ENCODE measurements at places on chromosomes 7 and 10.

DNA sequence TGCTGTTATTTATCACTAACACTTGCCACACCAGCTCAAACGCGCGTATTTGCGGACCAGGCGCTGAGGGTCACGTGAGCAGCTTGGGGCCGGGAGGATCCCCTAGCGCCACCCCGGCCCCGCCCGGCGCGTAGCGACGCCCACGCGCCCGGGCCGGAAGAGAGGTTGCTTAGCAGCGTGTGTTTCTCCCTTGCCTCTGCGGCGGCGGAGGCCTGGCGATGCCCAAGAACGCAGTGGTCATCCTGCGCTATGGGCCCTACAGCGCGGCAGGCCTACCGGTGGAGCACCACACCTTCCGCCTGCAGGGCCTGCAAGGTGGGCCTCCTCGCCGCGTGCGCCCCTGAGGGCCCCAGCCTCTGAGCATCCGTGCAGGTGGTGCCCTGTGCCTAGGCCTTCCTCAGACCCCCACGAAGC is at the start of gene C10orf53:
TSS of gene C10orf53 (plus strand) at position 172 of the 414 bp plus-strand sequence. CDS start at position 219, 47 bp downstream.
- no peak for DNase-seq

DNA sequence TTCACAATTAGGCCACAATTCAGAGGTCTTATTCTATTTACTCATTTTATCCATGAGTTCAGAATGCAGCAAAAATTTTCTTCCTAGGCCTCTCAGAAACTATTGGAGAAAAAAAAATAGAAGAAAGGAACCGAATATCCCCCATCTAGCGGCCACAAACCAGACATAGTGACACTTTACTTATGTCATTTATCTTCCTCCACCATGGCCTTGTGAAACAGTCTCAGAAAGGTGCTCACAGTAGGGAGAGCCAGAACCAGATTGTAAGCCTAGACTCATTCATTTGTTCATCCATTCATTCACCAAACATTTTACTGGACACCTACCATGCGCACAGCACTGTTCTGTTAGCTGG is 16.0 kb downstream of the CREB3L2 start:
- no peak for DNase-seq

GRCh38 chr7:73851410-73852338 is 9.3 kb upstream of the TMEM270 start:
- no peak for DNase-seq

GRCh38 chr7:15848901-15849300 is 162.4 kb upstream of the MEOX2 start:
- no peak for DNase-seq

DNA sequence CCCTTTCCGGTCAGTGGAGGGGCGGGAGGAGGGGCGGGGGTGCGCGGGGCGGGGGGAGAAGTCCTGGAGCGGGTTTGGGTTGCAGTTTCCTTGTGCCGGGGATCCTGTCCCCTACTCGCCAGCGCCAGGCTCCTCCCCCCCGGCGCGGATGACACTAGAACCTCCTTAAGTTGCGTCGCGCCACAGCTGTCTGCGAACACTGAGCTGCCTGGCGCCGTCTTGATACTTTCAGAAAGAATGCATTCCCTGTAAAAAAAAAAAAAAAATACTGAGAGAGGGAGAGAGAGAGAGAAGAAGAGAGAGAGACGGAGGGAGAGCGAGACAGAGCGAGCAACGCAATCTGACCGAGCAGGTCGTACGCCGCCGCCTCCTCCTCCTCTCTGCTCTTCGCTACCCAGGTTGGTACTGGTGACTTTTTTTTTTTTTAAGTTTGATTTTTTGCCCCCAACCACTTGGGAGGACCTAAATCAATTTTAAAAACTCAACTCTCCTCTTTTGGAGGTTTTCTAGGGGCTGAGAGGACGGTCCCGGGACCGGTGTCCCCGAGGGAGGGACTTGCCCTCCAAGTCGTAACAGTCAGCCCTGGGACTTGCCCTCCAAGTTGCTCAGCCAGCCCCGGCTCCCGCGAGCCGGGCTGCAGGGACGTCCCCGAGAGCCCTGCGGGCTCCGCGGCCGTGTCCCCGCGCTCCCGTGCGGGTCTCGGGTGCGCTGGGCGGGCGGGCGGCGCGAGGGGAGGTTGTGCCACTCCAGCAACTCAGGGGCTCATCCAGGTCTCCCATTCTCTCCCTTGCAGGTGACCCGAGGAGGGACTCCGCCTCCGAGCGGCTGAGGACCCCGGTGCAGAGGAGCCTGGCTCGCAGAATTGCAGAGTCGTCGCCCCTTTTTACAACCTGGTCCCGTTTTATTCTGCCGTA is at the start of gene GATA3:
TSS of gene GATA3 (plus strand) at position 195 of the 914 bp plus-strand sequence. CDS start 968 bp downstream, outside the sequence.
- no peak for DNase-seq

DNA sequence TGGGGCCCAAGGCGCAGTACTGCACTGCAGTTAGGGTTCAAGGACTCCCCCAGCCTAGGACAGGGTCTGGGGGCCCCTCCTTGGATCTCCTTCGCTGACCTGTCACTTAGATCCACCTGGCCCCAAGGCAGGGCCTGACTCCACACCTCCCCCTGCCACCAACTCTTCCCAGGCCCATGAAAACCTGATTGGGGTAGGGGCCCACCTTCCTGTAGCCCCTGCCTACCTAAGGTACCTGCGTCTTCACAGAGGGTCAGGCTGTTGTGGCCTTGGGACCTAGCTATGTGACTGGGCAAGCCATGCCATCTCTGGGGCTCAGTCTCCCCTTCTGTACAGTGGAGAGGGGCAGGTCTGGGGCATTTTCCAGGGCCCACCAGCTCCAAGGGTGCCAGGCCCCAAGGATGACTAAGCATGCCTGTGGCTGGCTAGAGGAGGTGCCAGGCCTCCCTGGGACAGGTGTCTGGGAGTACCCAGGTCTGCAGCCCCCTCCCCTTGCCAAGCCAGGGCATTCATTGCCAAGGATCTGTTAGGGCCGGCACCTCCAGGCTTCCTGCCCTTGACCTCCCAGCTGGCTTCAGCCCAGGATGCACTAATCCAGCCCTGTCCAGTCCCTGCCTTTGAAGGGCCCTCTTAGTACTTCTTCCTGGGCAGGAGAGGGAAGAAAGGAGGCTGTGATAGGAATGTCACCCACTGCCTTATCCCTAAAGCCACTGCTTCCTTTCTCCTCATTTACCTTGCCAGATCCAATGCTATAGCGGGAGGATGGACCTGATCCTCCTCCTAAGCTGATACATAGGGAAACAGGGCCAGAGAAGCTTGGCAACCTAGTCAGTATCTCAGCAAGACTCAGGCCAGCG is 1.3 kb downstream of the LIMK1 start:
- no peak for DNase-seq

- DNase-seq, result no peak
Measured at GRCh38 chr10:101229266-101230182, at the start of gene LBX1. LBX1 (minus strand) TSS chr10:101229463; CDS start chr10:101228815, 648 bp downstream.

DNA sequence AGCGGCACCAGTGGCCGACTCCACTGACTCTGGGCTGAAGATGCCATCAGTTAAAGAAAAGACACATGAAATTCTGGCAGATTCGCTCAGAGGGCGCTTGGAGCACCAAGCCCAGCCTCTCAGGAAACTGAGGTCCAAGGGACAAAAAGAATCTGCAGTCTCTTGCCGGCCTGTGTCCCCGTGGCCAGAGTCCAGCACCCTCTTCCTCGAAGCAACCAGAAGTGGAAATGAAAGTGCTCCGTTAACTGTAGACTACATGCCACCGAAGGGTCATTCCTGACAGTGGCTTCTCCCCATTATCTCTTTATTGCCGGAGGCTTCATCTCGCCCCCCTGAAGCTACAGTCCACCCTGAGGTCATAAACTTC is 1.0 kb upstream of the CHST15 start:
- DNase-seq, result no peak

- no peak for DNase-seq
Measured at GRCh38 chr10:14588084-14588937, 186.4 kb downstream of the FAM107B start.

DNA sequence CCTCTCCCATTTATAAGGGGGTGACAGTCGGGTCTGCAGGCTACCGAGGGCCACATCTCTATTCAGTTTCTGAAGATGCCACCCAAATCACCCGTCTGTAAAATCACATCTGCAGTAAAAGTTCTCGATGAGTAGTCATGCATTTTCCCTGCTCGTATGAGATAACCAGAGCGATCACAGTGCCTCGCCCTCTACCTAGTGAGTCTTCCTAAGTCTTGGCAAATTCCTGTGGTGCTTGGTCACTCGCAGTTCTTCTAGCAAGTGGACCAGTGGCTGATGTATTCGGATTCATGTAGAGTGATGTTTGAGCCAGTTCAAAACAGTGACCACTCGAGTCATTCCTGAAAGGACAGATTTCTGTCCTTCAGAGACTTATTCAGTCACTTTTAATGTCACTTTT is 44.9 kb downstream of the INSYN2A start:
- no peak for DNase-seq
